Adrenal gland (tissue), 19 donors: ENCODE measurements at places on chromosomes 3 and 15. TPM values are rescaled to one million over a fixed set of nuclear protein-coding genes. Genes with fewer than 3 reads are reported as not detected.

The ITIH3 gene
- 2.6 TPM for total RNA-seq

The FETUB gene
- not detected for total RNA-seq

The C15orf62 gene
- total RNA-seq: 0.11 TPM

The PAK6 gene
- 18.2 TPM for total RNA-seq

The C3orf70 gene
- 1.6 TPM for total RNA-seq

The CAMK1 gene
- total RNA-seq: 12.7 TPM
